Activated naive CD8-positive, alpha-beta T cell treated with anti-CD3 and anti-CD28 coated beads, Interleukin-2, amount 10 ng/mL, durations not matched to agents 7 days and 5 days (primary cell): ENCODE measurements at places on chromosomes 1 and 21.

- DNase-seq = no peak
Measured at GRCh38 chr1:243723458-243724043, 126.5 kb downstream of the AKT3 start.

DNA sequence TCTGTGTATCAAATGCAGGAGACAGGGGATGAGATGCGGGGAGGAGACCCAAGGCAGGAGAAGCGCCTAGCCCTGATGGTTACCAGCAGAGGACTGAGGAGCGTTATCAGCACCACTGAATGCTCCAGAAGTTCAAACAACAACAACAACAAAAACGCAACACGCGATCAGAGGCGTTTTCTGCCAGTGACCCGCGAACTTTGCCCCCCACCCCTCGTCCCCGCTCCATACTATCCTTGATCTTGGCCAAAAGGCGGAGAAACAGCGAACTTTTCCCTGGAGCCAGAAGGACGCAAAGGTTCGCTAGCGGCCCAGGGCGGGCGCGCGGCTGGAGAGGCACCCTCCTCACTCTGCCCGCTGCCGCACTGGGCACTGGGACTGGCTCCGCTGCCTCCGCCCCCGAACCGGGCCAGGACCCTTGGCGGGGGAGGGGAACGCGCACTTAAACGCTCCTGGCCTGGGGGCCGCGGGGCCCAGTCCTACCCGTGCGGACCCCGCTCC lies 699 bp downstream of the ECHDC2 start:
- DNase-seq = no peak

- DNase-seq = no peak
Measured at GRCh38 chr1:19670787-19671186, 6.1 kb downstream of the HTR6 start.

DNA sequence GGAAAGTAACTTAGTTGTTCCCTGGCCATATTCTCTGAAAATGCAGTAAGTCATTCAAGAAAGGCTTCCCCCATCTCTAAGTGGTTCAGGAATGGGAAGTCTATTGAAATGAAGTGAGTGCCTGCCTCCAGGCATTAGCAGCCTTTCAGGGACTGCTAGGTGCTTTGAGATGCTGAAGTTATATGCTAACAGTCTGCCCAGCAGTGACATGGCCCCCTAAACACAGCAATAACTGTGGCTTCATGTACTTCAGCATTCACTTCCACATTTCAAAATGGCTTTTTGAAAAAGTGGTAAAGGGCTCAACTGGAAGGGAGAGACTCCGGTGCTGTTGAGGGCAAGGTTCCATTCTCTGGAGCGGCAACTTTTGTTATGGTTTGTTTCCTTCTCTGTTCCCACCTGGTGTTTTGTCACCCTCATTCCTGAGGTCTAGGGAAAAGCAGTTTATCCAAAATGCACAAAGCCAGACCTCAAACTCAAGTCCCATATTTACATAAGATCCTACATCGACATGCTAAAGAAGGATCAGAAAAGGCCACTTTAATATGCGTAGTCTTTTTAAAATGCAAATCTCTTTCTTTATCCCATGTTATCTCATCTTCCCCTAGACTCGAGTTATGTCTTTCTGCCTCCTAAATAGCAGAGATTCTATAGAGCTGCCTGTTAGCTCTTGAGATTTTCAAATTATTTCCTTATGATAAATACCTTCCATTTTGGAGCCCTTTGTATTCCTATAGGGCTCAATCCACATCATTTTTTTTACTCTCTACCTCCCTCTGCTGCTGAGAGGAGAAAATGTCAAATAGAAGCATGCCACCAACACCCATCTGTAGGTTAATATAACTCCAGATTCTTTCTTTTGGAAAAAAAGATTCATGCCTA lies 34.2 kb upstream of the LRRC8C start:
- DNase-seq = no peak

- DNase-seq = no peak
Measured at GRCh38 chr1:24003331-24003972, 23.3 kb upstream of the SRSF10 start.
